OCI-LY7 (cell line): ENCODE measurements at places on chromosomes 3 and 15. TPM values are rescaled to one million over a fixed set of nuclear protein-coding genes. Genes with fewer than 3 reads are reported as not detected.

GRCh38 chr3:17045705-17046104 lies 160.9 kb downstream of the PLCL2 start:
- no peak for DNase-seq

- DNase-seq, result no peak
Observed at GRCh38 chr3:42486814-42487565, 15.5 kb upstream of the VIPR1 start.

DNA sequence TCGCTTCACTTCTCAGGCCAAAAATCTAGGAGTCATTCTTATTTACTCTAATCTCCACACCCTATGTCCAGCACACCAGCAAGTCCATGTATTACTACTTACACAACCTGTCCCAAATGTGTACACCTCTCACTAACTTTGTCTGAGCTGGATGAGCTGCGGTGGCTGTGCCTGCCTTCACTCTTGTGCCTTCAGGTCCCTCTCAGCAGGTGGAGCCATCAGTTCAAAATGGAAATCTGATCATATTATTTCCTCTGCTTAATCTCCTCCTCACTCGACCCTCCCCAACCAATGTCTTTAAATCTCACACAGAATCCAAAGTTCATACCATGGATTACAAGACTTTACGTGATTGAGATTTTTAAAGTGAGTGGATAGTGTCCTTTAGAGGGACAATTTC lies 82.8 kb downstream of the SSR3 start:
- peak; percentile 8 for DNase-seq

- DNase-seq, result no peak
Observed at GRCh38 chr15:41462084-41462795, 31.4 kb upstream of the ITPKA start.

GRCh38 chr15:69653306-69653705 lies 200.7 kb downstream of the RPLP1 start:
- DNase-seq, result no peak

- no peak for DNase-seq
Observed at GRCh38 chr3:115943579-115943978, 320.3 kb downstream of the GAP43 start.

GRCh38 chr3:70085613-70086012 lies 86.1 kb downstream of the SAMMSON start:
- no peak for DNase-seq

DNA sequence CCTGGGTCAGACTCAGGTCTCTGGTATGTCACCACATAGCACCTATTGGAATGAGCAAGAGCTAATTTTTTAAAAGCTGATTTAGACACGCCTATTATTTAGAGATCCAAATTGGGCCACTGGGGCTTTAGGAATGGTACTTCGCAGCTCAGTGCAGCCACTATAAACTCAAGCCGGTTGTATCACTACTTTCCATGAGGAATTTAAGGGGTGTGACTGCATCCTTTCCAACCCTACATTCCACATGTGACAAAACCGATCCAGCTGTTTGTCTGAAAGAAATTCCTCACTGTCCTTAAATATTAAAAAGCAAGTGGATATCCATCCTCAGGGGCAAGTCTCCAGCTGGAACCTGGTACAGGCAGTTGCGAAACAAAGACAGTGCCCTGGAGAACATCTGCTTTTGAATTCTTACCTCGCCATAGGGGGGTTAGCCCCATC lies 12.8 kb downstream of the VGLL3 start:
- no peak for DNase-seq

GRCh38 chr3:12367346-12367745 lies 78.5 kb downstream of the PPARG start:
- no peak for DNase-seq

- no peak for DNase-seq
Observed at GRCh38 chr3:67783281-67784250, 129.2 kb upstream of the SUCLG2 start.

- DNase-seq, result peak; percentile 36
Observed at GRCh38 chr3:196969134-196969659, 564 bp upstream of the PIGZ start.

Gene PGBD4
- 4.1 TPM in 2 replicates for total RNA-seq

Gene GOLGA8J
- total RNA-seq, result not detected in 2 replicates

Gene MFN1
- 41.8 and 45.1 TPM in 2 replicates for total RNA-seq

Gene AQR
- 34.8 and 36.4 TPM in 2 replicates for total RNA-seq
